ENCODE measurements at places on chromosomes 3 and 15.

DNA sequence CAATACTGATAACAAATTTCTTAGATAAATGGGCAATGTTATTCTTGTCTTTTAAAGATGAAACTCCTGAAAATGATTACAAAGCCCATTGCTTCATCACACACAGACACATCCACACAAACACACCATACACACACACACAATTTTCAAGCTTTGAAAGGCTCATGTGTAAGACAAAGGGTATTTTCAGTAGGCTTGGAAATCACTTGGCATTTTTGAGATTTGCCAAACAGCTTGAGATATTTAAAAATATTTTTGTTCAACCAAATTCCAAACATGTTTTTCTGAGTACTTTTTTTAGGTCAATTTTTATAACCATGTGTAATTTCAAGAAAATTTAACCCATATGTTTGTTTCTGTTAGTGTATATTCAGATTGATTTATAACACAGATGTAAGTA lies 283.7 kb downstream of the ROBO2 start:
- no peak for DNase-seq

GRCh38 chr3:76776927-76777326 lies 263.0 kb upstream of the ROBO2 start:
- DNase-seq = no peak

GRCh38 chr3:13262493-13263211 lies 157.5 kb downstream of the NUP210 start:
- DNase-seq = no peak

DNA sequence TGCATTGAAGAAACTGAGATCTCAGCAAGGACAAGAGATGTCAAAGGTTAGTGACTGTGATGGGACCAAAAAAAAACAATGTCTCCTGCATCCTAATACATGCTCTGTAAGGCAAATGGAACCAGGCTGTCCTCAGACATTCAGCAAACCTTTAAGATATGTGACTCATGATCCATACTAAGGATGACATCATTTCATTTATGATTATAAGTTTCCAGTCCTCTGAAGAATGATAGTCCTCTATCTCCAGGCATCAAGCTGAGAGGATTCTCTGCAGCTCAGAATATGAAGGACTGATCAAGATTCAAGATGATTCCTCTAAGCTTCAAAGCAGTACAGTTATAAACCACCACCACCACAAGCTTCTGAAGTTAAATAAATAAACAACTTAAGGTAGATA lies 47.6 kb downstream of the SSR3 start:
- no peak for DNase-seq

- no peak for DNase-seq
Measured at GRCh38 chr3:187025254-187025655, 94.9 kb downstream of the ST6GAL1 start.

DNA sequence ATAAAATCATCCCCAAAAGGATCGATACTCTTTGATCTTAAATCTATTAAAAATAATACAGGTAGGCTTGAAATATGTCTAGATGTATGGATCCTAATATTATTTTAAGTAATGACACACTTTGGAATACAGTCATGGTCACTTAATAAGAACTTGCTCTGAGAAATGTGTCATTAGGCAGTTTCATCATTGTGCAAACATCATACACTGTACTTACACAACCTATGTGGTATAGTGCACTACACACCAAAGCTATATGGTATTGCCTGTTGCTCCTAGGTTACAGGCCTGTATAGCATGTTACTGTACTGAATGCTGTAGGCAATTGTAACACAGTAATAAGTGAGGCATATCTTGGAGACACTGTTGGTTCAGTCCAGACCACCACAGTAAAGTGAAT lies 307.1 kb downstream of the RAP2B start:
- no peak for DNase-seq

- no peak for DNase-seq
Measured at GRCh38 chr15:76345880-76346668, 9.5 kb downstream of the ISL2 start.

DNA sequence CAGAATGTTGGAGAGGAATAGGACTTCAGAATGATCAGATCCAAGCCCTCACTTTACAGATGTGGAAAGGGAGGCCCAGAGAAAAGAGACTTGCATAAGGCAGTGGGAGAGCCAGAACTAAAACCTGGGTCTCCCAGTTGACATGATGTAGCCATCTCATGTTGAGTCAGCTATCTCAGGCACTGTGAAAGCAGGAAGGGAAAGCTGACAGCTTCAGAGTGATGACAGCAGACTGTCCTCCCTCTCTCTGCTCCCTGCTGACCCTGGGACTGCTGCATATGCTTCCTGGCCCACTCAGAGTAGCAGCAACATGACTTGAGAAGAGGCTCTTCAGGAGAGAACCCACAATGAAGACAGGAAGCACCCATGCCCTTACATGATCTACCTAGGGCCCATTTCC lies 14.7 kb downstream of the FHIT start:
- DNase-seq = no peak

DNA sequence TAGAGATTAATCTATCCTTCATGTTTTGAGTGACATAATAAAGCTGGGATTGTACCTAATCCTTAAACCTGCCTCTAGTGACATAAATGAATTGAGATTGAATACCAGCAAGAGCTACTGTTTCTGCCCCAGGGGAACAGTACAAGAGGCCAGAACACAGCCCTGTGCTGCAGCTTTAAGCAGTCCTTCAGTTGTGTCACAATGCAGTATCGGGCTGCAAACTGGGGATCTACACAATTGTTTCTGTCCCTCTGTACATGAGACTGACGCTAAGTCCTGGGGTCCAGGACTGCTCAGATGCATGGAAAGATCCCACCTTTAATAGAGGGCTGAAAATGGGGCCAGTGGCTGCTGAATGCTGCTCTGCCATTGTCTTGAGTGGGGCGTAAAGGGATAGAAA lies 87.5 kb downstream of the MINAR1 start:
- DNase-seq = no peak

GRCh38 chr3:102225407-102226132 lies 209.2 kb upstream of the ZPLD1 start:
- DNase-seq = peak; percentile 52

DNA sequence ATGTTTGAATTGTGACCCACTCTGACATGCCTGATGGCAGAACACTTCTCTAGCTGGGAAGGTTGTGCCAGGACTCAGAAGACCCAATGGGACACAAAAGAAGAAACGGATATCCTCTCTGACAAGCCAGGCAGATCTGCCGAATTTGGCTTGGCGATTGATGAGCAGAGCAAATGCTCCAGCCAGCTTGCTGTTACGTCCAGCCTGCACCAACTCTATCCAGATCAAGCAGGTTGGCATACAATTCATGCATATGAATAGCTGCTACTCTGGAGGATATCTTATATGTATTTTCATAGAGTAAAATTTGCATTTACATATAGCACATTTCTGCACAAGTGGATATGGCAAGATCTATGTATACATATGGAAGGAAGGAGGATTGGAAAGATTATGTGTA lies 102.8 kb downstream of the PEX5L start:
- no peak for DNase-seq

Data from NCI-H1105 (cell line).